ENCODE measurements at places on chromosomes 3 and 15. TPM values are rescaled to one million over a fixed set of nuclear protein-coding genes. Genes with fewer than 3 reads are reported as not detected.

DNA sequence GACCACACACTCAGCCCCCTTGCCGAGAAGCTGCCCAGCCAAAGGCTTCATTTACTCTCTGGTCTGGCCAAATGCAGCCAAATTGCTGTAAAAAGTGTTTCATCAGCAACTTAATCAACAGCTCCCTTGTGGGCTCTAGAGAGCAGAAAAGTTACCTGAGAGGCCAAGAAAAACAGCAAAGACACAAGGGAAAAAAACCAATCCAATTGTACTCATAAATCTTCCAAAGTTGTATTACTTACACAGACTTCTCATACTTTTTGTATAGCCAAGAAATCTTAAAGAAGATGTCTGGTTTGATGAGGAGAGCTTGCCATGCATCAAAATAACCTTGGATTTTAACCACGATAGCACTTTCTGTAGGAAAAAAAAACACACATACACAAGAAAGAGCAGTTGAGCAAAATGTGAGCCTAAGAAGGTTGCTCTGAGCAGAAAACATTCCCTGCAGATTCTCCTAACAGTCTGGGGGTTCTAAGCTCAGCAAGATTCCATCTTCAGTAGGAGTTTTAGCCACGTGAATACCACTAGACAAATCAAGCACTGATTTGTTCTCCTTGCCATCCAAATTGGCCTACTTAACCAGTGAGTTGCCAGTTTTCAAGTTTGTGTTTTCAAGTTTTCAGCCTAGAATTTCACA, 120.0 kb downstream of the CYP19A1 start:
- no peaks in the 10 kb centered on the region for H3K4me1 ChIP-seq
- H3K36me3 ChIP-seq: no peaks in the 10 kb centered on the region
- H3K4me3 ChIP-seq: no peak overlapping the region
- H3K27me3 ChIP-seq: no peaks in the 10 kb centered on the region
- no peak for DNase-seq

DNA sequence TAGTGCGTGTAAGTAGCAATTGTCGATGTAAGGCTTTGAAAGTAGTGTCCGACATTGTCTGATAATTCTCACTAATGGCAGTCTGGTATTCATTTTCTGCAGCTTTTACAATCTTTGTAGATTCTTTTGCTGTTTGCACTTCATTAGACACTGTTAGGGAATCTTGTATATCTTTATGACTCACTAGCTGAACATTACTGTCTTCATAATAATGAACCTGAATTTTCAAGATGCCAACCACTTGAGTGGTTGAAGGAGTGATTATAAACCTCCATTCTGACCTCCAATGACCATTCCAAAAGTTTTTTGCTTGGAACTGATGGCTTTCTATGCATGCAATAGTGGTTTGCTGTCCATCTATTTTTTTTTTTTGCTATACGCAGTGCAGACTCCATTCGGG, 76.4 kb upstream of the MFGE8 start:
- no peak for DNase-seq
- peaks cover 2% of the 10 kb centered on the region for H3K27me3 ChIP-seq
- H3K4me3 ChIP-seq: no peak overlapping the region
- H3K27ac ChIP-seq: no peak overlapping the region

GRCh38 chr3:29282427-29283230, 1.8 kb downstream of the RBMS3 start:
- H3K27ac ChIP-seq: no peak overlapping the region
- no peaks in the 10 kb centered on the region for H3K36me3 ChIP-seq
- H3K27me3 ChIP-seq: no peaks in the 10 kb centered on the region
- H3K4me1 ChIP-seq: peaks cover 5% of the 10 kb centered on the region

GRCh38 chr3:108322352-108322751, 26.0 kb downstream of the HHLA2 start:
- DNase-seq: no peak
- H3K36me3 ChIP-seq: no peaks in the 10 kb centered on the region
- H3K27ac ChIP-seq: no peak overlapping the region
- H3K4me3 ChIP-seq: no peak overlapping the region

- no peaks in the 10 kb centered on the region for H3K36me3 ChIP-seq
- no peaks in the 10 kb centered on the region for H3K4me1 ChIP-seq
- no peaks in the 10 kb centered on the region for H3K27me3 ChIP-seq
These were observed 493.1 kb downstream of the MECOM start for GRCh38 chr3:169170456-169170855.

- DNase-seq: no peak
- no peak overlapping the region for H3K27ac ChIP-seq
- H3K27me3 ChIP-seq: no peaks in the 10 kb centered on the region
- no peaks in the 10 kb centered on the region for H3K36me3 ChIP-seq
These were observed 1096.3 kb upstream of the CFAP20DC start for GRCh38 chr3:60146121-60146520.

GRCh38 chr3:175155172-175155571, 296.0 kb downstream of the NAALADL2 start:
- no peak for DNase-seq
- no peaks in the 10 kb centered on the region for H3K27me3 ChIP-seq
- H3K4me3 ChIP-seq: no peak overlapping the region
- no peaks in the 10 kb centered on the region for H3K4me1 ChIP-seq
- H3K36me3 ChIP-seq: no peaks in the 10 kb centered on the region

- no peak for DNase-seq
- no peak overlapping the region for H3K27ac ChIP-seq
- peaks cover 13% of the 10 kb centered on the region for H3K4me1 ChIP-seq
- H3K4me3 ChIP-seq: no peak overlapping the region
- peaks cover 2% of the 10 kb centered on the region for H3K27me3 ChIP-seq
- no peaks in the 10 kb centered on the region for H3K36me3 ChIP-seq
These were observed 142.6 kb downstream of the PLCH1 start for GRCh38 chr3:155602307-155602706.

DNA sequence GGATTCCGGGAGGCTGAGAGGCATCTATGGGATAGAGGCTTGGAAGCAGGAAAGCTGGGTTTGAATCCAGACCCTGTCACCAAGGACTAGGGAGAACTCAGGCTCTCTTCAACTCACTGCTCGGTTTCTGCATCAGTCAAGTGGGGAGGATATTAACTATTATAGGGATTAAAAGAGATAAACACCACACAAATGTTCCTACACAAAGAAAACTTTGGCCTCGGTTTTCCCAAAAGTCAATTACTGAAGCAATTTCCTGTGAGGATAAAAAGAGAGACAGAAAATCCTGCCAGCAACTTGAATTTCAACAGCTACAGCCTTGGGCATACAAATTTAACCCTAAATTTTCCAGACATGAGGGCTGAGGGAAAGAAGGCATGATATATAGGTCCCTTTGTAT, 36.0 kb downstream of the ITGB5 start:
- H3K4me1 ChIP-seq: peaks cover 4% of the 10 kb centered on the region
- no peak overlapping the region for H3K27ac ChIP-seq
- no peak overlapping the region for H3K4me3 ChIP-seq

- H3K27ac ChIP-seq: no peak overlapping the region
- no peaks in the 10 kb centered on the region for H3K27me3 ChIP-seq
- no peak for DNase-seq
- no peaks in the 10 kb centered on the region for H3K4me1 ChIP-seq
- H3K4me3 ChIP-seq: no peak overlapping the region
These were observed 7.5 kb downstream of the PCSK6 start for GRCh38 chr15:101481917-101482525.

- no peaks in the 10 kb centered on the region for H3K36me3 ChIP-seq
- no peak overlapping the region for H3K4me3 ChIP-seq
- no peak overlapping the region for H3K27ac ChIP-seq
- no peaks in the 10 kb centered on the region for H3K27me3 ChIP-seq
- no peaks in the 10 kb centered on the region for H3K4me1 ChIP-seq
These were observed 1505.7 kb upstream of the CADM2 start for GRCh38 chr3:83453056-83453455.

DNA sequence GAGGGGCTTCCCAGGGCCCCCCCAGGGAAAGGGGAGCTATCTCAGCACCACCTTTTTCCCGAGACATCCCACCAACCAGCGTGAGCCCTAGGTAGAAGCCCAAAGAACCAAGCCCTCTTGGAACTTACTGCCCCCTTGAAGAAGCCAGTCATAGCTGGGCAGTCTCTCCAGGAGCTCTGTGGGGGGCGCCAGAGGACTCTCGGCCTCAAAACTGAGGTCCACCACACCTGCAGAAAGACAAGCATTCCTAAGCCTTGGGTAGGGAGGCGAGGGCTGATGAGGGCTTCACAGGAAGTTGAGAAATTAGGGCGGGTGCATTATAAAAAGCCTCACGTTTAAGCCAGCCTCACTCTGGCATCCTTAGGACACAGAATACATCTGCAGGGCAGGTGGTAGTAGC, 9.0 kb downstream of the SSUH2 start:
- no peaks in the 10 kb centered on the region for H3K27me3 ChIP-seq
- H3K36me3 ChIP-seq: peaks cover 24% of the 10 kb centered on the region
- H3K27ac ChIP-seq: no peak overlapping the region
- peaks cover 3% of the 10 kb centered on the region for H3K4me1 ChIP-seq
- DNase-seq: peak; percentile 66

DNA sequence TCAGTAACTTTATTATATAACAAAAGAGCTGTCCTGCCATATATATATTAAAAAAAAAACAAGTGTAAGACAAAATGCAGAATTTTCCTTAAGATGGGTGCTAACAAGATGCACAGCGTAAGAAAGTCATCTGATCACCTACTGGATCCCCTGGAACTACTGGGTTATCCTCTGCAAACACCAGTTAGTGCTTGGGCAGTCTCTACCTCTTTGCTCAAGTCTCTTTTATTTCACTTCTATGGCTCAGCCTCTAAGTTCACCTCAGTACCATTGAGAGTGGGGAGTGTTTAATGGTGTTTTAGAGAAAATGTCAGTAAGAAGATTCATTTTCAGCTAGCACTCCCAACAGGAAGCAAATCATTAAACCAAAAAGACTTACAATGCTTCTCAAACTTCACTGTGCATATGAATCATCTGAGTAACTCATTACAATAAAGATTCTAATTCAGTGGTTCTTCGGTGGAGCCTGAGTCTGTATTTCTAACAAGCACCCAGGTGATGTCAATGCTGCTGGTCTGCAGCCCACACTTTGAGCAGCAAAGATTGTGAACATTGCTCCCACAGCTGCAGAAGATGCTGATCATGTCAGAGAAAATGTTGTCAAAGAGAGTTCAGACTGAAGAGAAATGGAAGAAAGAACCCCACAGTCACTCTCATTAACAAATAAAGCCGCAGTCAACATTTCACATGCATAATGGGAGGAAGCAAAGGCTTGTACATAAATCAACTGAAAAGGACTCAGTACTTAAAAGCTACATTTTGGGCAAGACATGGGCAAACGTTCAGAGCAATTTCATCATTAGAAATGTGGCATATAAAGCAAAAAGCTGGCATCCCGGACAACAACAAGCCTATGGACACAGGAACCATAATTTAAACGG, 227.1 kb upstream of the ATP11B start:
- no peak overlapping the region for H3K4me3 ChIP-seq
- H3K27me3 ChIP-seq: no peaks in the 10 kb centered on the region
- DNase-seq: no peak
- no peak overlapping the region for H3K27ac ChIP-seq
- no peaks in the 10 kb centered on the region for H3K36me3 ChIP-seq

- no peak overlapping the region for H3K27ac ChIP-seq
- H3K36me3 ChIP-seq: no peaks in the 10 kb centered on the region
- DNase-seq: no peak
- no peaks in the 10 kb centered on the region for H3K4me1 ChIP-seq
- H3K4me3 ChIP-seq: no peak overlapping the region
These were observed 551.7 kb upstream of the CFAP20DC start for GRCh38 chr3:59601486-59601885.

DNA sequence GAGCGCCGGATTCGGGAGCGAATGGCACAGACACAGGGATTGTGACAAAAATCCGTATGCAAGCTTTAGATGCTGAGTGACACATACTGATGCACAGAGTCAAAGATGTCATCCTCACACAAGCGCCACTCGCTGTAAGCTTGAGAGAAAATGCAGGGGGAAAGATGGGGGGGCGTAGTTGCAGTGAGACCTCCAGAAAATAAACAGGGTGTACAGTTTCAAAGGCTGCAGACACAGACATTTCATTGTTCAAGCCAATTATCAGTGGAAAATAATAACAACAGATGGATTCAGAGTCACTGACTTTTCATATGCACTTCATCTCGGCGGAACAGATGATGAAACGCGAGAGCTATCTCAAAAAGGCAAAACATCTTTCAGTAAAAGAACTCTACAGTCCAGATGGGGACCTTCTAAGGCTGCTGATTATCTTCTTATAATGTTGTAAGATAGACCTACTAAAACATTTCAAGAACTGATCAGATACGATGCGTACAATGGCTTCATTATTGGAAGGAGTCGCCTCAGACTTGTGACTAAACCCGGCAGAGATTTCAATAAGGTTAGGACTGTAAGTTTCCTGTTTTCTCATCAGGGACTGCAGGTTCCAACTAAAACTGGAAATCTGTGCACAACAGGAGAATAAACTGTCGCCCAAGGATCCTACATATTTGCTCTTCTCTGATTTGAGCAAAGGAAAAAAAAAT, 275.4 kb downstream of the FOXP1 start:
- no peak overlapping the region for H3K27ac ChIP-seq
- DNase-seq: no peak
- H3K4me1 ChIP-seq: no peaks in the 10 kb centered on the region
- no peaks in the 10 kb centered on the region for H3K27me3 ChIP-seq

GRCh38 chr3:37071921-37072320, 78.6 kb downstream of the MLH1 start:
- H3K27ac ChIP-seq: no peak overlapping the region
- H3K36me3 ChIP-seq: peaks cover 12% of the 10 kb centered on the region
- H3K4me1 ChIP-seq: no peaks in the 10 kb centered on the region
- H3K4me3 ChIP-seq: no peak overlapping the region
- no peak for DNase-seq
- no peaks in the 10 kb centered on the region for H3K27me3 ChIP-seq

DNA sequence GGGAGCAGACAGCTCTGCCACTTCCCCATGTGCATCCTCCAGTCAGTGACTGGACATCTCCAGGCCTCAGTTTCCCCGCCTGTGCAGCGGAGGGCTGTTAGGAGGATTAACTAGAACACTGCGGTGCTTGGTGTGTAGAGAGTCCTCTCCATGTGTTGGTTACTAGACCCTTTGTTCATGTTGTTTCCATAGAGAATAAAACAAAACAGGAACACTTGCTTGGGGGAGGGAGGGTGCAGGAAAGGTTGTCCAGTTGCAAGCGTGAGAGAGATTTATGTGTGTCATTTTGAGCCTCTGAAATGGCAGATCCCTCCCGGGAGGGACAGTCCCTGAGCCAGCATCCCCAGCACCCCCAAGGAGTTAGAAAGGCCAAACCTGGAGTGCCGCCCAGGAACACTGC, 184.0 kb upstream of the LYSMD4 start:
- H3K36me3 ChIP-seq: no peaks in the 10 kb centered on the region
- no peak overlapping the region for H3K27ac ChIP-seq
- H3K4me1 ChIP-seq: no peaks in the 10 kb centered on the region

DNA sequence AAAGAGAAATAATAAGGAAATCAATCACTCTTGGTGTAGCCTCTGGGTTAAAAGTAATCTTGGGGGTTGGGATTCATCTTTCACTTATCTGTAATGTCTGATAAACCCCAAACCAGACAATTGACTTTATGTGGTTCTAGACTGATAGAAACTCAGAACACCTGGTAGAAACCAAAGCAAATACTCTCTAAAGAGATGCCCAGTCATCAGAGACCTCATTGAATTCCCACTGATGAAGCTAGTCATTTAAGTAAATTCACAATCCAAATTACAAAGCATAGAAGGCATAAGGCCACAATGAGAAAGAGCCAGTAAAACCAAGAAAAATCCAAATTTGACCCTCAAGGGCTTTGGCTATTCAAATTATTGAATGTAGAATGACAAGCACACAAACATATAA, 250.6 kb downstream of the MBNL1 start:
- no peak overlapping the region for H3K27ac ChIP-seq
- H3K27me3 ChIP-seq: no peaks in the 10 kb centered on the region
- H3K36me3 ChIP-seq: no peaks in the 10 kb centered on the region
- no peak for DNase-seq
- no peak overlapping the region for H3K4me3 ChIP-seq

CCDC54 gene
- polyA plus RNA-seq: 0.13 TPM

MON1A gene
- polyA plus RNA-seq: 31.2 TPM

FBXW12 gene
- not detected for polyA plus RNA-seq

SPESP1 gene
- 1.7 TPM for polyA plus RNA-seq

Data from small intestine (tissue), 16 donors.